ENCODE measurements at places on chromosomes 1 and 21.

- DNase-seq: no peak
Observed at GRCh38 chr21:28608646-28609045, 384.0 kb downstream of the LTN1 start.

- DNase-seq: no peak
Observed at GRCh38 chr21:26588446-26588845, 15.4 kb upstream of the CYYR1 start.

GRCh38 chr1:12309783-12310742 is 80.2 kb downstream of the VPS13D start:
- DNase-seq: no peak

- no peak for DNase-seq
Observed at GRCh38 chr21:46322351-46323226, 1.1 kb downstream of the C21orf58 start.

- DNase-seq: peak; percentile 75
Observed at GRCh38 chr1:31216016-31216415, 23.7 kb downstream of the NKAIN1 start.

- no peak for DNase-seq
Observed at GRCh38 chr1:115949156-115949555, 27.2 kb upstream of the SLC22A15 start.

GRCh38 chr1:224069138-224069537 is 44.8 kb upstream of the FBXO28 start:
- DNase-seq: no peak

DNA sequence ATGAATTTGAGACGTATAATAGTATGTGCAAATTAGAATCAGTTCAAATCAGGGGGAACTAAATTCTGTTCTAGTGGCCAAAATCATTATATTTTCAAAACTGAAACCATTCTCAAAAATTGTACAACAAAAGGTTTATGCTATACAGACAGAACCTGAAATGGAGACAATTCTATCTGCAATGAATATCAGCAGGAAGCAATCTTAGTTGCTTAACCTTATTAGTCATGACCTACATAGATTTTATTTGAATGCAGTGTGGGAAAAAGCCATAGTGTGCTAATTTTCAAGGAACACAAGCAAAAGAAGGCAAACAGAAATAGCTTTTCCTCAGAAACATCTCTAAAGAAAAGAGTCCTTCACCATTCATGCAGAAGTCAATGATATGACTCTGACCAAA is 6.5 kb downstream of the AK5 start:
- no peak for DNase-seq

- no peak for DNase-seq
Observed at GRCh38 chr1:203511513-203511912, 17.6 kb downstream of the OPTC start.

DNA sequence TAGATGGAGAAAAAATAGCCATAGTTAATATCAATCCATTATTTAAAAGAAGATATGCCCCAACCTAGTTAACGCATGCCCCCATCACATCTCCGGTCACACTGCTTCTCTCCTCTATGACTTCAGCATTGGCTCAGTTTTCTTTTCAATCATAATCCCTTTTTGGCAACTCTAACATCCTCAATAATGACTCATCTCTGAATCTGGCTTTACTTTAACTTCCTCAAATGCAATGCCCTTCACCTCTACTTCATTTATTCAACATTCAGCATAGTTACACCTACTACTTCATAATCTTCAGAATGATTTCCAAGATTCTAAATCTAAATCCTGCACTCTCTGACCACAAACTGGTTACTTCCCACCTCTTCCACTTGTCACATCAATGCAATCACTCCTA is 417.3 kb downstream of the USH2A start:
- no peak for DNase-seq

GRCh38 chr1:19033926-19034680 is 77.6 kb upstream of the IFFO2 start:
- no peak for DNase-seq

- DNase-seq: no peak
Observed at GRCh38 chr21:38229260-38229877, 27.4 kb upstream of the KCNJ15 start.

DNA sequence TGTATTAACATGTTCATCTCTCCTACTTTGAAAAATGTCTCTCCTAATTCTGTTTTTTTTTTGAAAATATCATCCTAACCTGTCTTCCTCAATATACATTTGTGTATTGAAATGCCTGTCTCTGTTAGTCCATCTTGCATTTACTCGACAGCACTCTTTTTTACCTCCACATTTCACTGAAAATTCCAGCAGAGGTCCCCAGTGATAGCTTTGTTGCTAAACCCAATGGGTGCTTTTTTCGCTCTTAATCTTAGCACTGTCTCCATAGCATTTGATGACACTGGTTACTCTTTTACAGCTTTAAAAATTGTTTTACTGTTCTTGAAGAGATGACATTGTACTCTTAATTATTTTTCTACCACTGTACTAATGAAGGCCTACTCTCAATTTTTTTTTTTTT is 10.8 kb downstream of the OSBPL9 start:
- DNase-seq: no peak

- DNase-seq: no peak
Observed at GRCh38 chr1:103101399-103101798, 6.9 kb downstream of the COL11A1 start.

- DNase-seq: no peak
Observed at GRCh38 chr1:185498207-185498606, 181.2 kb upstream of the IVNS1ABP start.

DNA sequence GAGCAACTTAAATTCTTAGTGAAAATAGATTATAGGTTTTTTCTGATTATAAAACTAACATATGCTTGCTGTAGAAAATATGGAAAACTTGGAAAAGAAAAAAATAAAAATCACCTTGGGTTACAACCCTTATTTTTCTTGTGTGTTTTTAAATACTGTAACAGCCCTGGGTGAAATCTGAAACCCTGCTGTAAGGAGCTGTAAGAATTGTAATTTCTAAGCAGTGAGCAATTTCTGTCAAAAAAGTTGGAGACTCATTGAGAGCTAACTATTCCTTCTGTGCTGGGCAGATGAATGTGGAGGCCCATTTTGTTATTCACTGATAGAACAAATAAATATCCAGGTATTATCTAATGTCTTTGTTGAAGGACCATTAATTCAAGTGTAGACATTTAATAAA is 42.6 kb downstream of the ADCY10 start:
- no peak for DNase-seq

- DNase-seq: no peak
Observed at GRCh38 chr1:151401125-151401788, 1.9 kb downstream of the PSMB4 start.

- DNase-seq: no peak
Observed at GRCh38 chr1:213251972-213252371, 200.9 kb downstream of the RPS6KC1 start.

DNA sequence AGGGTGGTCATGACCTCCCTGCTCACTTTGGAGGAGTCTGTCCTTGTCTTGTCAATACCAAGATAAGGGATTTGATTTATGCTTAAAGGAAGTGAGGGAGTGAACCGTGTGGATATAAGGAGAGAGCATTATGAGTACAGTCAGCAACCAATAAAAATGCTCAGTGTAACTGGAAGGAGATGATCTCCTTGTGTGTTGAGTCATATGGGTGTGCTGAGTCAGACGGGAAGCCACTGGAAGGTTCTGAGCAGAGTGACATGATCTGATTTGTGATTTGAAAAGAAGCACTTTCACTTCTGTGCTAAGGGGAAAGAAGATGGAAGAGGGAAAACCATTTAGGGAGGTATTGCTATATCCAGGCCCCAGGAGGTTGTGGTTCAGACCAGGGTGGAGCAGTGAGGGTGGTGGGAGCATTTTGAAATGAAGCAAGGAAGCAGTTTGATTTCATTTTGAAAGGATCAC is 2.5 kb upstream of the BCL10 start:
- DNase-seq: no peak

- no peak for DNase-seq
Observed at GRCh38 chr21:22223385-22223784, 1225.2 kb downstream of the NCAM2 start.

DNA sequence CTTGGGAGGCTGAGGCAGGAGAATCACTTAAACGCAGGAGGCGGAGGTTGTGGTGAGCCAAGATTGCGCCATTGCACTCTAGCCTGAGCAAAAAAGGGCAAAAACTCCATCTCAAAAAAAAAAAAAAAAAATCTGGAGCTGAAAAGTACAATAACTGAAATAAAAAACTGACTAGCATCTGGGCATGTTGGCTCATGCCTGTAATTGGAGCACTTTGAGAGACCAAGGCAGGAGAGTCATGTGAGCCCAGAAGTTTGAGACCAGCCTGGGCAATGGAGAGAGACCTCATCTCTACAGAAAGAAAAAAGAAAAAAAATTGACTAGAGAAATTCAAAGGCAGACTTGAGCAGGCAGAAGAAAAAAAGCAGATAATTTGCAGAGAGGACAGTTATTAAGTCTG is 18.1 kb downstream of the CLDN19 start:
- no peak for DNase-seq

DNA sequence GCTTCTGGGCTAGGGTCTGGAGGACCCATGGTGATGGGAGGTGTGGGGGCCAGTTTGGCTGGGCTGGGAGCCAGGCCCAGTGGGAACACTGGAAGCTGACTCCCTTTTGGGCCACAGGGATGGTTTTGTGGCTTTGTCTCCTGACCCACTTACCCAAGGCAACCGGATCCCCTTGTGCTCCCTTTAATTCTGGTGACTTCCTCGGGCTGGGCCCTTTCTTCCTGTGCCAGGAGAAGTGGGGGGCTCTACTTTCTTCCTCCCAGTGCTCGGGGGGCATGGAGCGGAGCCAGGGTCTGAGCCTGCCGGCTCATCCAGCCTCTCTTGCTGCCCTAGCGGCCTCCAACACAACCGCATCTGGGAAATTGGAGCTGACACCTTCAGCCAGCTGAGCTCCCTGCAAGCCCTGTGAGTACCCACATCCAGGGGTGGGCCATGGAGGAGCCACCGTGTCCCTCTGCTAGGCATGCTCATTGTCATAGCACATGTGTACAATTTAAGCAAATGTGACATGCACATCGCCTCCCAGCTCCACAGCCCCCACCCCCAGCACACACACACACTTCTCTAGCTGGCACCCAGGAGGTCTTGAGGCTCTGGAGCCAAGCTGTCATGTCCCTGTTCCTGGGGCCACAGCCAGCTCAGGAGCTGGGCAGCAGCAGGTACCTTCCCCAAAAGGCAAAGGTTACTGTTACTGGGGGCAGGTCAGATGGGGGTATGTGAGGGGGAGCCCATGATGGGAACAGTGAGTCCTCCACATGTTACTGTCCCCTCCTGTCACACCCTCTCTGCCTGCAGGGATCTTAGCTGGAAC is 35.0 kb downstream of the UBE2T start:
- DNase-seq: no peak

DNA sequence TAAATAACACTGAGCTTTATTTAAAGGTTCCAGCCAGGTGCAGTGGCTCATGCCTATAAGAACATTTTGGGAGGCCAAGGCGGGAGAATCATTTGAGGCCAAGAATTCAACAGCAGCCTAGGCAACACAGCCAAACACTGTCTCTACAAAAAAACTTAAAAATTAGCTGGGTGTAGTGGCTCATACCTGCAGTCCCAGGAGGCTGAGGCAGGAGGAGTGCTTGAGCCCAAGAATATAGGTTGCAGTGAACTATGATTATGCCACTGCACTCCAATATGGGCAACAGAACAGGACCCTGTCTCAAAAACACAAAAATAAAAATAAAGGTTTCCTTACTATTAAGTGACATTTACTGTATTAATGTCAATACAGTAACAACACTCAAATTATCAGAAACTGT is 2.1 kb downstream of the TAF12 start:
- no peak for DNase-seq

DNA sequence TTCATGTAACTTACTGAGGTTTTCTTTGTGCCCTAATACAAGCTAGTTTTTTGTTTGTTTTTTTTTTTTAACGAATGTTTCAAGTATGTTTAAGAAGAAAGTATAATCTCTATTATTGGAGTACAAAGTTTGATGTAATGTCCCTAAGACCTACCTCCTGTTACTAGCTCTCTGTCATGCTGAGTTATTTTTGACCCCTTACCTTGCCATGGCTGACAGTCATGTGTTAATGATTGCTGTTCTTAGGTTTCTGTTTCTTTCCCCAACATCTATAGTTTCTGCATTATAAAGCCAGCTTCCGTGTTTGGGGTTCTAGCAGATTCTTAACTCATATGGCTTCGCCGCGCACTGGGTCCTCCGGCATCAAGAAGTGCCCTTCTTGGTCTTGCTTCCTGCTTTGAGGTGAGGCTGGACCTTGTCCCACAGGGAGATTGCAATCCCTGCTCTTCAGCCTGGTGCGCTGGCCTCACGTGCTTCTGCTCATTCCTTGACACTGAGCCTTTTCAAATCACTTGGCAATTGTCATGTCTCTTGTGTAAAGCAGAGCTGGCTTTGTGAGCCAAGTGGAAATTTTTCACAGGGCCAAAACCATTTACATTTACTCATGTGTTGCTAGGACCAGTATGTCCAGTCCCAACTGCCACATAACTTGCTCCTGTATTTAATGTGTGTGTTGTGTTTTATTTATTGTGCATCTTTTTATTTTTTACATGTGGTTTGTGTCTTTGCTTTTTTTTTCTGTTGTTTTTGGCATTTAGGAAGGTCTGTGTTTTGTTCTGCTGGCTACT is 135.0 kb upstream of the COL6A1 start:
- DNase-seq: peak; percentile 63

DNA sequence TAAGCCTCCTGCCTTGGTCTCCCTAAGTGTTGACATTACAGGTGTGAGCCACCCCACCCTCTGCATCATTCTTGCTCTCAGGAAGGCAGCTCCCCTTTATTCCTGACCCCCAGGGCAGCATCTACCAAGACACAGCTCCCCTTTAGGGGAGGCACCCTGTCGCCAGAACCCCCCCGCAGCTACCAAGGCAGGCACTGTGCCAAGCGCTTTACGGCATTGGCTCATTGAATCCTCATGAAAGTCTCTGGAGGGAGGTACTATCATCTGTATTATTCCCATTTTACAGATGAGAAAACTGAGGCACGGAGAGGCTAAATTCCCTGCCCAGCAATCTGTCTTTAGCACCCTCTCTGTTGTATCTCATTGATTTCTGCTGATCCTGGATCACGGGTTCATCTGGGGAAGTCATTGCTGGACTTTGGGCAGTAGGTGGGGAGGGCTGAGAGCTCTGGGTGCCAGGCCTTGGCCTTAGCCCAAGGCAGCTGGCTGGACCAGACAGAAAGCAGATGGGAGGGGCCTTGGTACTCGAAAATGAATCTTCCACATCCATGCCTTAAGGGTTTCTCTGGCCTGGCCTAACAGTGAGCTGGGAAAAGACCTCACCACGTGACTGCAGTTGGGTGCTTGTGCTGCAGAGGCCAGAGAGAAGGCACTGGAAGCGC is 5.9 kb downstream of the PLOD1 start:
- DNase-seq: peak; percentile 79

DNA sequence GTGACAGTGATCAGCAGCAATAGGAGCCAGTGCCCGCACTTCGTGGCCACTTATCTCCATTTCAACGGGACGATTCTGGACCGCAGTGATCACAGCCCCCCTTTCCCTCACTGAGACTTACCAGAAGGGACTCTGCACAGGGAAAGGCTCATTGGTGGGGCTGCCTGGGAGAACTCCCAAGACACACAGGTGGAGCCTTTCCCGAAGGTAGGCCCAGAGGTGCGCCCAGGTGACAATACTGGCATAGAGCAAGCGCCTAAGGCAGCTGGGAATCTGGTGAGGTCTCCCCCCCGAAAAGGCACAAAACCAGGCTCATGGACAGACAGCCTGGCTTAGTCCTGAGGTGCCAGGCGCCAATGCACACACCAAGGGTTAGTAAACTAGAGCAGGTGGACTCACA is 318.9 kb downstream of the AJAP1 start:
- no peak for DNase-seq

All from Peyer's patch (tissue), 4 donors.